ENCODE measurements at places on chromosomes 6 and 20. TPM values are rescaled to one million over a fixed set of nuclear protein-coding genes. Genes with fewer than 3 reads are reported as not detected.

GRCh38 chr20:44208770-44209169 lies 1.8 kb downstream of the OSER1 start:
- DNase-seq = no peak

DNA sequence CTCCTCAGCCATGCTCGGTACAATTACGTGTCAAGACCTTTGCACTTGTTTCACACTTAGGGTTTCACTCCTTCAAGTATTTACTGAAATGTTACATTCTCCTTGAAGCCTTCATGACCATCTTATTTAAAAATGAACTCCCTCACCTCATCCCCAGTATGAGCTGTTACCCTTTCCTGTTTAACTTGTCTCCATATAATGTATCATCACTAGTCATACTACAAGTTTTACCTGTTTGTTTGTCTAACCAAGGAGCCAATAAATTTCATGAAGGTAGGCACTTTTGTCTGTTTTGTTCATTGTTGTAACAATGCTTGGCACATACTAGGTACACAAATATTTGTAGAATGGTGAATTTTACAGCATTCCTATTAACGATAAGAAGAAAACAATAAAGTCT lies 46.1 kb upstream of the MTRF1L start:
- DNase-seq = no peak

DNA sequence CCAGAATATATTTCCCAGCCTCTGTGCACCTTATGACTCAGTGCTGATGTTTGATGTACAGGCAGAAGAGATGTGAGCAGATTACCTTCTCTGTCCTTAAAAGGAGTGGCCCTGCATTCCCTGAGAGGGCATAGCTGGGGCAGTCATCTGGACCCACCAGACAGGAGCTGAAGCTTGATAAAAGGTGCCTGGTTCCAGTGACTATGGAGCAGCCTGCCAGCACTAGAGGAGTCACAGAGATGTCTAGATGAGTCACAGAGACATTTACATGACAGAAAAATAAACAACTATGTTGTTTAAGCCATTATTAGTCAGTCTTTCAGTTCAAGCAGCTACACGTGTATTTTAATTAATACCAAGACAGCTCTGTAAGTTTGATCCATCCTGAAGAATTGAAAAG lies 237.1 kb upstream of the MOCS1 start:
- DNase-seq = no peak

- peak; percentile 58 for DNase-seq
Observed at GRCh38 chr6:139109558-139109957, 25.3 kb upstream of the HECA start.

DNA sequence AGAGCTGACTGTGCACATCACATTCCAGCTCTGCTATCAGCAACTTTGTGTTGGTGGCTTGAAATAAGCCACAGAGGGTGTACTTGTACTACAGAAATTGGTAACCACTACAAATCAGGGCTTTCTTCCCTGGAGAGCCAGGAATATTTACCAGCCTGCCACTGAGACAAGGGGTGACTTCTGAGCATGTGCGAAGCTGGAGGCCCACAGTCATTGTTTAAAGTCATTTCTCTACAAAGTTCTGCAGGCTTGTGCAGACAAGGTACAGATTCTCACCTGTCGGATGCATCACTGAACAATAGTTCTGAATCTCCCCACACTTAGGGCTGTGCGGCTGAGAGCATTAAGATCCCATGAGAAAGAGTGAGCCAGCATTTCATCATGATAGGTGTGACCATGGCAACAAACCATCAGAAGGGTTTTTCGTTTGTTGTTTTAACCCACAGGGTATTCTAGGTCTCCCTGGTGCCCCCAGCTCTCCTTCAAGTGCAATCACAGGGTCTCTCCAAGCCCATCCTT lies 292.8 kb downstream of the CDC5L start:
- no peak for DNase-seq

DNA sequence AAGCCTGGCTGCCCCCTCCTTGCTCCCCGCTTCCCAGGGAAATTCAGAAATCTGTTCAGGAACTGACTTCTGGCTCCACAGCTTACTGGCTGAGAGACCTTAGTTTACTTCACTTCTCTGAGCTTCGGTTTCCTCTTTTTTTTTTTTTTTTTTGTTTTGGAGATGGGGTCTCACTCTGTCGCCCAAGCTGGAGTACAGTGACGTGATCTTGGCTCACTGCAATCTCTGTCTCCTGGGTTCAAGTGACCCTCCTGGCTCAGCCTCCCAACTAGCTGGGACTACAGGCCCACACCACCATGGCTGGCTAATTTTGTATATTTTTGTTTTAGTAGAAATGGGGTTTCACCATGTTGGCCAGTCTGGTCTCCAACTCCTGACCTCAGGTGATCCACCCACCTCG lies 14.9 kb downstream of the PTK7 start:
- no peak for DNase-seq

Gene C6orf118
- not detected for total RNA-seq

Gene FNDC11
- total RNA-seq = 2.4 TPM

Gene CST2
- total RNA-seq = not detected

Gene DEFB132
- total RNA-seq = not detected

Gene TBXT
- not detected for total RNA-seq
